Chondrocyte (in vitro differentiated cells): ENCODE measurements at places on chromosomes 7 and 10.
A peak's percentile ranks its signal among the peaks of the same experiment; 100 is the strongest.

- no peak overlapping the region for H3K4me3 ChIP-seq
- DNase-seq, result no peak
- no peaks in the 10 kb centered on the region for H3K27me3 ChIP-seq
- H3K27ac ChIP-seq, result no peak overlapping the region
- H3K36me3 ChIP-seq, result no peaks in the 10 kb centered on the region
These were observed 35.0 kb downstream of the ITGA8 start for GRCh38 chr10:15684768-15685167.

DNA sequence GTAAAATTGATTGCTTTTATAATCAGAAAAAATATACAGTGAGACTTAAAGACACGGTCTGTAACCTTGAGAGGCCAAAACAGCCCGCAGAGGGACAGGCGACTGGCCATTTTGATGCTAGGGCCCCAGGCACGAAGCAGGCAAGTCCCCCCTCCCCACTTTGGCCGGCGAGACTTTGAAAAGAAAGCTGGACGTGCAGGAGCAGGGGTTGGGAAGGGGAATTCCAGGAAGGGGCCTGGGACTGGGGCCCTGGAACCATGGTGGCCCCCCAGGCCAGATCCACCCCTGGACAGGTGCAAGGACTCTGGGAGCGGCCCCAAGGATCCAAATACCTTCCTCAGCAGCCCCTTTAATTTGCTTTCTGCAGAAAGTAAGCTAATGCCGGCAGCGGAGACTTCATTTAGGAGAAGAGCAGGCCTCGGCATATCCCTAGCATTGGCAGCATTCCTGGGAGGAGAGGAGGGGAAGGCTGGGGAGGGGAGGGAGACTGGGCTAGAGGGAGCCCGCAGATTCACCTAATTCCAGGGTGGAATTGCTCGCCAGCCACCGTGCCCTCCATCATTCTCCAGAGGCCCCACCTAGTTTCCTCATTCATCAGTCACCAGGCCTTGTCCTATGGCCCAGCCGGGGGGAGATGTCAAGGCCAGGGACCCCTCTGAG is 24.9 kb upstream of the TNRC18 start:
- no peak for DNase-seq
- H3K27ac ChIP-seq, result no peak overlapping the region
- H3K36me3 ChIP-seq, result peaks cover 3% of the 10 kb centered on the region
- no peaks in the 10 kb centered on the region for H3K27me3 ChIP-seq
- H3K4me1 ChIP-seq, result no peaks in the 10 kb centered on the region

DNA sequence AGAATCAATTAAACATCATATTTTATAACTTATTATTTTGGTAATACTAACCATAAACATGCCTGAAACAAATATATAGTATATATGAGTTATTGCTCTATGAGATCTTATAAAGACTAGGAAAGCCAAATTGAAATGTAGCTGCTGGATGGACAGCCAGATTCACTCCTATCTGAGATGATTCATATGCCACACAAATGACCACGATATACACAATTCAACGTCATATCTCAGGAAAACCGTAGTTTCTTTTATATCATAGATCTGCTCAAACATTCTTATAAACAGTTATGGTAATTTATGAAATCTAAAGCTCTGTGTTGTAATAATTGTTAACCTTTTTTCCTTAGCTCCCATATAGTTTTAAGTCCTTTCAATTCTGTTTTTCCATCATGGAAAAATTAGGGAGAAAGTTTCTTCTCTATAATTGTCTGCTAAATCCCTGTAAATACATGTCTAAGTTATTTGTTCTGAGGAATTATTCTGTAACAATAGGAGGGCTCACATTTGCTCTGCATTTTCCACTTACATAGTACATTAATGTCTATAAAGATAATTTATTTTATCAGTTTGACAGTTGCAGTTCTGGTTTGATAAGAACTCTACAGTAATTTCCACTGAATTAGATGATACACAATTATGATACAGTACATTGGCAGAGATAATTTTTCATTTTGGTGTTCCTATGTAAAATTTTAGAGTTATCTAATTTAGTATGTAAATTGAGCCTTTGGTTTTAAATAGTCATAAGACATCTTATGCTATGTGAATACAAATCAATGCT is 42.7 kb downstream of the GNAT3 start:
- H3K4me3 ChIP-seq, result no peak overlapping the region
- no peaks in the 10 kb centered on the region for H3K27me3 ChIP-seq
- H3K4me1 ChIP-seq, result peaks cover 13% of the 10 kb centered on the region
- no peak for DNase-seq
- H3K36me3 ChIP-seq, result no peaks in the 10 kb centered on the region
- H3K27ac ChIP-seq, result no peak overlapping the region

DNA sequence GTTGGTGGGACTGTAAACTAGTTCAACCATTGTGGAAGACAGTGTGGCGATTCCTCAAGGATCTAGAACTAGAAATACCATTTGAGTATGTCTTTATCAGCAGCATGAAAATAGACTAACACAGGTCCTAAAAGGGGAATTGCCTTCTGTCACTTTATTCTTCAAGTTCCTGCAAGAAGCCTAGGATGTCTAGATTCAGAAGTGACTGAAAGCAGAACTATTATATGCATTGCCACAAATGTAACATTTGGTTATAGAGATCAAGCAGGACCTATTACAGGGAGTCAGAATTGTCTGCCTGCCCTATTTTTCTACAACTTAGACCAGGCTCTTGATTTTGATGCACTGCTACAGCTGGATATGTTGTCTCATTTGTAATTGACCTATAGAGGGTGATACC is 364.7 kb downstream of the SORCS1 start:
- H3K27me3 ChIP-seq, result peaks cover 6% of the 10 kb centered on the region
- H3K27ac ChIP-seq, result no peak overlapping the region
- no peak overlapping the region for H3K4me3 ChIP-seq
- no peak for DNase-seq
- no peaks in the 10 kb centered on the region for H3K36me3 ChIP-seq

DNA sequence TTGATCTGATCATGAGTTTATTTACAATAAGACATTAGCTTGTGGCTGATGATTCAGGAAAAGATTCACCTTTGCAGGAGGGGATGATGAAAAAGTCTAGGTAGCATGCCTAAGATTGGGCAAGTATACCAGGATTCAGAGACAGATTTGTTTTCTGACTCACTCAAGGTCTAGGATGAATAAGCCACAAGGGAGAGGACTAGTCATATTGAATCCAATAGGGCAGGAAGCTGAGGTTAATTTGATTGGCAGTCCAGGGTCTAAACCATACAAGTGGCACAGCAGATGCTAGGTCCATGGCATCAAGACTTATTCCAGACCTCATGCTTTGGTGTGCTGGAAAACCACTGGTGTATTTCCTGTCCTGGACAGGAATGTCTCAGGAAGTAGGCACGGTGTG is 1133.4 kb downstream of the XPNPEP1 start:
- H3K4me3 ChIP-seq, result no peak overlapping the region
- H3K4me1 ChIP-seq, result no peaks in the 10 kb centered on the region
- DNase-seq, result no peak

GRCh38 chr10:44673245-44673983 is 237.7 kb upstream of the TMEM72 start:
- no peak for DNase-seq
- peaks cover 20% of the 10 kb centered on the region for H3K4me1 ChIP-seq
- H3K4me3 ChIP-seq, result no peak overlapping the region

- H3K27me3 ChIP-seq, result no peaks in the 10 kb centered on the region
- H3K4me1 ChIP-seq, result no peaks in the 10 kb centered on the region
- no peak for DNase-seq
- H3K36me3 ChIP-seq, result peaks cover 26% of the 10 kb centered on the region
These were observed 8.1 kb downstream of the TFAM start for GRCh38 chr10:58393317-58393716.

- H3K36me3 ChIP-seq, result no peaks in the 10 kb centered on the region
- H3K4me3 ChIP-seq, result no peak overlapping the region
- peaks cover 36% of the 10 kb centered on the region for H3K4me1 ChIP-seq
- H3K27ac ChIP-seq, result peak overlapping the region; percentile 88
- no peaks in the 10 kb centered on the region for H3K27me3 ChIP-seq
These were observed 30.2 kb downstream of the SLC39A12 start for GRCh38 chr10:17981766-17982380.

DNA sequence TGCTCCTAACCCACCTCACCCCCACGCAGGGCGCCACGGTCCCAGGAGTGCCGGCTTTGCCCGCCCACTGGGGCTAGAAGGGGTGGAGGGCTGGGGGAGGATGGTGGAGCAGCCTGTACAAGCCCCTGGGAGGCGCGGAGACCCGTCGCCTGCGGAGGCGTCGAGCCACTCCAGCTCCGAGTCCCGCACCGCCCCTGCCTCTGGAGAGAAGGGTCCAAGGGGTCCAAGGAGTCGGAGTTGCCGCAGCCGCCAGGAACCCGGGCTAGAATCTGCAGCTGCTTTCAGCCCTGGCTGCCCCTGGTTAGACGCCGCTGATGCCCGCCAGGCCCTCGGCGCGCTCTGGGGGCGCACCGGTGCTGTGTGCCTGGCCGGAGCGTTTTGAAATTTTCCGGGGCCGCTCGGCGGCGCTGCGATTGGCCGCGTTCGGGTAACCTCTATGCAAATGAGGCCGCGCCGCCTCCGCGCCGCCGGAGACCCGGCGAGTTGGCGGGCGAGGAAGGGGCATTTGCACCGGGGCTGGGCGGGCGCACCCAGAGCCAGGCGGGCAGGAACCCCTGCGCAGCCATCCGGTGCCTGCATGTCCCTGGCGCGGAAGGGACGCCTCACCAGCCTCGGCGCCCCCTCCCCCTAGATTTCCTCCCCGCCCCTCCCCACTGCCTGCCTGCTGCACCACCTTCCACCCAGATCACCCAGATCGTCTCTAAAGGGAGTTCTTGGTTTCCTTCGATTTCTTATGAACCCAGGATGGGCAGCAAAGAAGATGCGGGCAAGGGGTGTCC is at the start of gene HMX2:
TSS of gene HMX2 (plus strand) at position 502 of the 779 bp plus-strand sequence. CDS start at position 745, 243 bp downstream.
- peak; percentile 72 for DNase-seq
- peaks cover 15% of the 10 kb centered on the region for H3K4me1 ChIP-seq
- H3K36me3 ChIP-seq, result peaks cover 3% of the 10 kb centered on the region
- peaks cover 77% of the 10 kb centered on the region for H3K27me3 ChIP-seq
- peak within 1 kb of the TSS; percentile 32 for H3K4me3 ChIP-seq
- H3K27ac ChIP-seq, result no peak within 1 kb of the TSS

- H3K4me3 ChIP-seq, result no peak overlapping the region
- no peak overlapping the region for H3K27ac ChIP-seq
- no peaks in the 10 kb centered on the region for H3K27me3 ChIP-seq
- peaks cover 7% of the 10 kb centered on the region for H3K4me1 ChIP-seq
These were observed 16.9 kb upstream of the TAX1BP1 start for GRCh38 chr7:27723085-27723484.

DNA sequence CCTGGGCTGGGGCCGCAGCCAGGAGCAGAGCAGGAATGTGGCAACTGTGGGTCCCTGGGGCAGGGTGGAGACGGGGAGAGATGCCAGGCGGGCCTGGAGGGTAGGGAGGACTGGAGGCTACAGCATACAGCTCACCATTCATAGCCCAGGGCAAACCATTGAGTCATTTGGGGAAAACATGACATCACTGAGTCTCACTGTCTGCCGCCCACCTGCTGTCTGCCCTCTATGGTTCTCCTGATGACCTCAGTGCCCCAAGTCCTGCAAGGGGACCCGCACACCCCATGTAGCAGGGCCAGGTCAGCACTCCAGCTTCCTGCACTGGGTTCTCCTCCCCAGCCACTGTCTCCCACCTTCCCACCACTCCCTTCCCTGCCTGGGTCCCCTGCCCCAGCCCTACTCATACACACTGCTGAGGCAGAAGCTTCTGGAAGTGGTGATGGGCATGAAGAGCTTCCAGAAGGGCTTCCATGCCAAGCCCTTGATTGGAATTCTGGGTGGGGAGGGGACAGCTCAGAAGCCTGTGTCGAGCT is 10.4 kb downstream of the CHST3 start:
- peak overlapping the region; percentile 81 for H3K27ac ChIP-seq
- H3K4me3 ChIP-seq, result no peak overlapping the region
- H3K27me3 ChIP-seq, result no peaks in the 10 kb centered on the region
- DNase-seq, result no peak
- H3K36me3 ChIP-seq, result peaks cover 2% of the 10 kb centered on the region
- peaks cover 99% of the 10 kb centered on the region for H3K4me1 ChIP-seq

DNA sequence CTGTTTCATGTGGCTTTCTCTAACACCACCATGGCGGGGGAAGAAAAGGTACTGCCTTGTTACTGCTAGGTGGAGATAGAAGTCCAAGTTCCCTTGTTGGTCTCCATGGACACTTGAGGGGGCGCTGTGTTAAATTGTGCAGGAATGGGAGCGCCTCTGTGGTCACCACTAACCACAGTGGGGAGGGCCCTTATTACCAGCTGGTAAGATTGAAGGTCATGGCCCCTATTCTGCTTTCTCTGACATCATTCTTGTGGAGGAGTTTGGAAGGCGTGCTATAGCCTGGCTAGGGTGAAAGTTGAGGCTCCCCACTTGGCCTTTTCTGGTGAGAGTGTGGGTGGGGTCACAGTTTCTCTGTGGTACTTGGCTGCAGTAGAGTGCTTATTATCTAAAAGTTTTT is 14.9 kb upstream of the MXI1 start:
- H3K4me1 ChIP-seq, result no peaks in the 10 kb centered on the region
- H3K27me3 ChIP-seq, result peaks cover 17% of the 10 kb centered on the region
- no peak for DNase-seq
- peaks cover 2% of the 10 kb centered on the region for H3K36me3 ChIP-seq

DNA sequence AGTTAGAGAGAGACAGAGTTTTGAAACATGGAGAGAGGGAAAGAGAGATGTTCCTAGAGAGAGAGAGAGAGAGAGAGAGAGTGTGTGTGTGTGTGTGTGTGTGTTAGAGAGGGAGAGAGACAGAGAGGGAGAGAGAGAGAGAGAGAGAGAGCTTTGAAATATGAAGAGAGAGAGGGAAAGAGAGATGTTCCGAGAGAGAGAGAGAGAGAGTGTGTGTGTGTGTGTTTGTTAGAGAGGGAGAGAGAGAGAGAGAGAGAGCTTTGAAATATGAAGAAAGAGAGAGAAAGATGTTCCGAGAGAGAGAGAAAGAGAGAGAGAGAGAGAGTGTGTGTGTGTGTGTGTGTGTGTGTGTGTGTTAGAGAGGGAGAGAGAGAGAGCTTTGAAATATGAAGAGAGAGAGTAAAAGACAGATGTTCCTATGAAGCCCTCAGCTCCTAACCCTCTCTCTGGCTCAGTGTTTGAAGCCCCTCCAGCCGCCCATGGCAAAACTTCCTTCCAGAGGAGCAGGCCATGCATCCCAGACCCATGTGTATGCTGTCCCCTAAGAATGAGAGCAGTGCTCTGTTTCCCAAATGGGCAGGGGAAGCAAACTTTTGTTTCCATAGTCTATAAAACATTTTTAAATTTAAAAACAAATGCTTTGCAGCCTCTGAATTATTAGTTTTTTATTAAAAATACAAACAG is 130.9 kb downstream of the KCNMA1 start:
- H3K27ac ChIP-seq, result peak overlapping the region; percentile 87
- no peaks in the 10 kb centered on the region for H3K36me3 ChIP-seq
- no peaks in the 10 kb centered on the region for H3K27me3 ChIP-seq
- H3K4me1 ChIP-seq, result peaks cover 66% of the 10 kb centered on the region

- no peaks in the 10 kb centered on the region for H3K36me3 ChIP-seq
- H3K4me3 ChIP-seq, result no peak overlapping the region
- DNase-seq, result no peak
- peaks cover 27% of the 10 kb centered on the region for H3K27me3 ChIP-seq
These were observed 132.0 kb downstream of the RPS24 start for GRCh38 chr10:78165617-78166016.

GRCh38 chr7:2785071-2785500 is 59.0 kb downstream of the GNA12 start:
- H3K36me3 ChIP-seq, result peaks cover 19% of the 10 kb centered on the region
- H3K4me3 ChIP-seq, result no peak overlapping the region
- H3K27ac ChIP-seq, result peak overlapping the region; percentile 94
- no peak for DNase-seq
